ENCODE measurements at places on chromosomes 2 and 18.
A peak's percentile ranks its signal among the peaks of the same experiment; 100 is the strongest.

- no peak for DNase-seq
These were observed 48.4 kb downstream of the PLEKHB2 start for GRCh38 chr2:131153529-131153928.

DNA sequence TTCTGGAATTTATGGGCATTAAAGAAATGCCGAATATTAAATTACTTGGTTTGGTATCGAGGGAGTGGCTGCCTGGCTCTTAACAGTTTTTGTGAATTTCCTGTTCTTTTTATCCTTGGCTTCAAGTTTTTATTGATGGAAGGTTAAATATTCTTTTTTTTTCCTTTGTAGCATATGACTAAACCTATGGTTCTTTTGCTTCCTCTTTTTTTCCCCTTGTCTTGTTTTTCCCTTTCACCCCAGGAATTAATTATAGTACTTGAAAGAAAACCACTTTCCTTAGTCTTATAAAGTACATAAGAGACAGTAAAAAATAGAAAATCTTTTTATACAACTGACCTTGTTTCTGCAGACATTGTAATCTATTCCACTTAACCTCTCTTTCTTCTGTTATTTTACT, 42.4 kb downstream of the MGAT5 start:
- no peak for DNase-seq

DNA sequence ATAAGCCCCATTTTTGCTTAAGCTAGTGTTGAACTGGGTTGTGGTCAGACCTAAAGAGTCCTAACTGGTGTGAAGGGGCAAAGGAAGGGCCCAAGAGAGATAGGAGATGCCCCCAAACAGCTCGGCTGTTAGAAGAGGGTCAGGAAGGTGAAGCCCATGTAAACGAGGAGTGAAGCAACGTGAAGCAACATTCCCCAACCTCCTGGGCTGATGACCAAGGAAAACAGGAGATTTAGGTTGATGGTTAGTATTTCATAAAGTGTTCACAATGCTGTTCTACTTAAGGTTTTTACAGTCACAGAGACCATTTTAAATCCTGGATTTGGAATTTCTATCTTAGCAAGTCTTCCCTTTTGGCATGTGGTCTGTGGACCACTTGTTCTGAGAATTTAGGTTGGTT, 144.0 kb upstream of the SERPINE2 start:
- DNase-seq: no peak

DNA sequence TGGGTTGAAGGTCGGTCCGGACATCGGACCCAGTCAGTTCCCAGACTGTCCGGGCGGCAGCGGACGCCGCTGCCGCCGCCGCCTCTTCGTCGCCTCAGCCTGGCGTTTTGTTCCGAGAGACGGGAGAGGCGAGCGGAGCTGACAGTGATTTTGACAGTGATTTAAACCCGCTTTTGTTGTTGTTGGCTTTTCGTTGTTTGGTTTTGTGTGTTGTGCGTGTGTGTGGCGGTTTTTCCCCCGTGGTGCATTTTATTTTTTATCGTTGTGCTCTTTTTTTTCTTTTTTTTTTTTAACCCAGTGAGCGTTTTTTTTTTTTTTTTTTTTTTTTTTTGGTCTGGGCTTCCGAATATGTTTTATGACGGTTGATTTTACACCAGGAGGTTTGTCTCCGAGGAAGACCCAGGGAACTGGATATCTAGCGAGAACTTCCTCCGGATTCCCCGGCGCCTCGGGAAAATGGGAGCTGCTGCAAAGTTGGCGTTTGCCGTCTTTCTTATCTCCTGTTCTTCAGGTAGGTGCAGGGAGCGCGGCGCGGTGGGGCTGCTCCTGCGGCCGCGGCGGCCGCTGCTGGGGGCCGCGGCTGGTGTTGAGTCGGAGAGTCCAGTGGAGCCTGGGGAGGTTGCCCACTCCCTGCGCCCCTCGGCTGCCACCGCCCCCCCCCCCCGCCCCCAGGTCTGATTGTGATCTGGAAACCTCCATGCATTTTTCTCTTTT, at the start of gene ACVR2A:
Gene ACVR2A, plus strand, starts transcription at position 333 of the 714 bp plus-strand sequence. Its CDS starts 124 bp downstream, at position 457.
- DNase-seq: peak; percentile 53

DNA sequence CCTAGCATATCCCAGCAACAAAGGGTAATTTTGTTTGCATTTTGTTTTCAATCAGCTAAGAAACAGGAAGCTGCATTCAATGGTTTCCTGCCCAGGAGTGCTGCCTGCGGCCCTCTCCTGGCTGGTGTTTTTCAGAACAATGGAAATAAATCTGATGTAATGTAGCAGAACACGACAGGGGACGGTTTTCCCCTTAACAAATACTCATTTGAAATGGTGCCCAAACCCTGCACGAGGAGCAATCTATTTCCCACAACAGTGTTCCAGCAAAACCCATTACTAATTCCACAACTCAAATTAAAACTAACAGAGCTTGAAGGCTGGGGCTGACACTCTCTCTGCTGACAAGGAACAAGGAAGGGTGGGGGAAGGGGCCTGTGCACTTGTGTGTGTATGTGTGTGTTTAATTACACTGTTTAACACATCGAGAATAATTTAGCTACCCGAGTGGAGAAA, 8.7 kb downstream of the CAPN13 start:
- peak; percentile 35 for DNase-seq

DNA sequence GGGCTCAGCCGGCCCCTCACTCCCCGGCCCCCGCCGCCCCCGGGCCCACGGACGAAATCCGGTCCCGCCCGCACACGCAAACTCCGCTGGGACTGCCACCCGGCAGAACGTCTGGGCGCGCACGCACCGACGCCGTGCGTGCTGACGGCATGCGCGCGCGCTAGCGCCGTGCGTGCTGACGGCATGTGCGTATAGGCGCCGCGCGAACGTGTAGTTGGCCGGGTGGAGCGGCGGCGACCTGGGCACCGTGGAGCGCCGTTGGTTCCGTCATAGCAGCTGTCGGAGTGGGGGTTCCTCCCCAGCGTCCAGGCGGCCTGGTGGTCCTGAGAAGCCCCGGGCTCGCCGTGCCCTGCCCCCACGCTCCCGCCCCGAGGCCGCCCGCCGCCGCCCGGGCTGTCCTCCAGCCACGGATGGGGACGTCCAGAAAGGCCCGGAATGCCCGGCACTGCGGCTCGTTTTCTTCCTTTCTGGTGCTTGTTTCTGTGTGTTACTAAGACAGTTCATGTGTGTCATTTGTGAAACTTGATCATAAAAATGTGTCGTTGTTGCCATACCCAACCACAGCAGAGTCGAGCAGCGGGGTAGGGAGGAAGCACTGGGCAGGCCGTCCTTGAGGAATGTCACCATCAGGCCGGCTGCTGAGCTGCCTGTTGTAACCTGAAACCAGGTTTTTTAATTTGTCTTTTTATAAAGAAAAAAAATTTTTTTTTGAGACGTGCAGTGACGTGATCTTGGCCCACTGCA, at the start of gene TXNL4A:
Gene TXNL4A, minus strand, starts transcription at position 113 of the 744 bp plus-strand sequence. CDS start 171 bp downstream, outside the sequence.
- DNase-seq: peak; percentile 96

All from NCI-H1417 (cell line).